ENCODE measurements at places on chromosomes 6 and 20.

DNA sequence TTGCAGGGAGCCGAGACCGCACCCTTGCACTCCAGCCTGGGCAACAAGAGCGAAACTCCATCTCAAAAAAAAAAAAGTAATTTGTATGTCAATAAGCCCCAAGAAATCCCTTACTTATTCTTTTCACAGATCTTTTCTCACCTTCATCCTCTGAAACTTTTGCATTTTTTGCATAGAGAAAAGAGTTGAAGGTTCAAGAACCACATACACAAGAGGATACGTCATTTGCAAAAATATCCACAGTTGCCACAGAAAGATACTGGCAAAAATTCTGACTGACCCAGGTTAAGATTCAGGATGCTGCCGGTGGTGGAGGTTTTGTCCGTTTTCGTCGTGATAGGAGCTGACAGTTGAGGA, 94.5 kb downstream of the ZMYND8 start:
- no peak for DNase-seq

- DNase-seq = no peak
Measured at GRCh38 chr6:48881551-48881950, 581.5 kb downstream of the MMUT start.

- DNase-seq = no peak
Measured at GRCh38 chr6:1310628-1311399, 1.1 kb upstream of the FOXQ1 start.

- no peak for DNase-seq
Measured at GRCh38 chr6:8939615-8940014, 504.3 kb upstream of the SLC35B3 start.

GRCh38 chr6:52399511-52400312, 20.4 kb upstream of the EFHC1 start:
- DNase-seq = peak; percentile 89

- peak; percentile 47 for DNase-seq
Measured at GRCh38 chr20:51237278-51237677, 214.4 kb upstream of the KCNG1 start.

GRCh38 chr20:49969234-49969633, 13.5 kb upstream of the SNAI1 start:
- no peak for DNase-seq

GRCh38 chr6:44942201-44942600, 385.9 kb upstream of the RUNX2 start:
- DNase-seq = no peak

DNA sequence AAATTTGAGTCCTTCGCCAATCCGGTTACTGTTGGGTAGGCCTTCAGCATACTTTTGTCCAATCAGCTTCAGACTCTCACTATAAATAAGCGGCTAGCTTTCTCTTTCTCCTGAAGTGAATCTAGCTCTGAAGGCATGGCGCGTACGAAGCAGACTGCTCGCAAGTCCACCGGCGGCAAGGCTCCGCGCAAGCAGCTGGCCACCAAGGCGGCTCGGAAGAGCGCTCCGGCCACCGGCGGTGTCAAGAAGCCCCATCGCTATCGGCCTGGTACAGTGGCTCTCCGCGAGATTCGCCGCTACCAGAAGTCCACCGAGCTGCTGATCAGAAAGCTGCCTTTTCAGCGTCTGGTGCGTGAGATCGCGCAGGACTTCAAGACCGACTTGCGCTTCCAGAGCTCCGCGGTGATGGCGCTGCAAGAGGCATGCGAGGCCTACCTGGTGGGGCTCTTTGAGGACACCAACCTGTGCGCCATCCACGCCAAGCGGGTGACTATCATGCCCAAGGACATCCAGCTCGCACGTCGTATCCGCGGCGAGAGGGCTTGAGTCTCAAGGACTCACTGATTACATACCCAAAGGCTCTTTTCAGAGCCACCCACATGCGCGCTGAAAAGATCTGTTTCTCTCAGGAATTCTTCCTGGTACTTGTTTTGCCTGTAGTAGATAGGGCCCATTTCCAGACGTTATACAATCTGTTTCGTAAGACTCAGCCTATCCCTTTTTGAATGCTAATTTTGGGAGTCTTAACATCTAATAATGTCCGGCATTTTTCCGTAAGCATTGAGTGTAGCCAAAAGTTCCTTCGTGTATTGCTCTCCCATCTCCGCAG, 102.0 kb downstream of the OR2B2 start:
- DNase-seq = peak; percentile 88

DNA sequence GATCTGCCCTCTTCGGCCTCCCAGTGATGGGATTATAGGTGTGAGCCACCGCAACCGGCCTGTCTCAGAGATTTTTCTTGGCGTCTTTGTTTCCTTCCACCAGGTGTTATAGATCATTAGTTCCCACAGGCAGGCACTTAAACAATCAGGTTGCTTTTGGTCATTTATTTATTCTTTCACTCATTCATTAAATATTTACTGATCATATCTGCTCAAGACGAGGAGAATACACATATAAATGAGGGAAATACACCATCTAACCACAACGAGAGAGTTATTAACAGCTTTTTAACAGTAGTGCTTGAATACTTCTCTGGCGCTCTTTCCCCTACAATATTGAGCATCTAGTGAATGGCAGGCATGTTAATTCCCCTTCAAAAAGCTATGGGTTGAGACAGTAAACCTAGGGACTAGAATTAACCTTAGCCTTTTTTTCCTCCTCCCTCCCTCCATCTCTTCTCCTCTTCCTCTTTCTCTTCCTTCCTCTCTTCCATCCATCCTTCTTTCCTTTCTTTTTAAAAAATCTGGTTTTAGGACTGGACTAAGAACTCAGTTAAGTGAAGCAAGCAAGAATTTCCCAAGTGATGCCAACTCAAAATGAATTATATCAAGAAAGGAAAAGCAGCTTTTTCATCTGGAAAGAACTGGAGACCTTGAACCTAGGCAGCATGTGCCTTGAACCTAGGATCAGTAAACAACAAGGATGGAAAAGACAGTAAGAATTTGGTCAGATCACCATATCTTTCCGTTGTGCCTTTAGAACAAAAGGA, 41.1 kb upstream of the RFPL4B start:
- no peak for DNase-seq

GRCh38 chr6:158104696-158105095, 63.4 kb downstream of the SERAC1 start:
- no peak for DNase-seq

GRCh38 chr6:139164001-139164400, 29.1 kb downstream of the HECA start:
- DNase-seq = no peak

GRCh38 chr20:37853823-37854375, 49.0 kb upstream of the VSTM2L start:
- DNase-seq = no peak

GRCh38 chr6:34233867-34234266, 2.8 kb upstream of the HMGA1 start:
- DNase-seq = no peak

DNA sequence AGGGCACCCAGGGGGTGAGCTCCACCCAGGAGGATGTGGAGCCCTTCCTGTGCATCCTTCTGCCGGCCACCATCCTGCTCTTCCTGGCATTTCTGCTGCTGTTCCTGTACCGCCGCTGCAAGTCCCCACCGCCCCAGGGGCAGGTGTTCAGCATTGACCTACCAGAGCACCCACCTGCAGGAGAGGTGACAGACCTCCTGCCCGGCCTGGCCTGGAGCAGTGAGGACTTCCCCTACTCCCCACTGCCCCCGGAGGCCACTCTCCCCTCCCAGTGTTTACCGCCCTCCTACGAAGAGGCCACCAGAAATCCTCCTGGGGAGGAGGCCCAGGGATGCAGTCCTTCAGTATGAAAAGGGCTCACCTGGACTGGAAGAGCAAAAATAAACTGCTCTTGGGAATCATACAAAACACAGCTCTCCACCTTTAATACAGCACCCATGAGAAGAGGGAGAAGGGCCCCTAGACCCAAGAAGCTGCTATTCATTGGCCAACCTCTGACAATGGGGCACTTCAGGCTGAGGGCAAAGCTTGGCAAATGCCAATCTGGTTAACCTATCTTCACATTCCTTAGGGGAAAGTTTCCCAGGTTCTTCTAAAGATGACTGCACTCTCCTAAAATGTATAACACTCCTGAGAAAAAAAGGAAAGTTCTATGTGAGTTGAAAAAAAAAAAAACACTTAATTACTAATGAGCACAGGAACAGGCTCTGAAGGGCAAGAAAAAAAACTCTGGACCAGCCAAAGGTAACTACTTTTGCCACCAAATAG, 5.0 kb downstream of the SMIM28 start:
- no peak for DNase-seq

DNA sequence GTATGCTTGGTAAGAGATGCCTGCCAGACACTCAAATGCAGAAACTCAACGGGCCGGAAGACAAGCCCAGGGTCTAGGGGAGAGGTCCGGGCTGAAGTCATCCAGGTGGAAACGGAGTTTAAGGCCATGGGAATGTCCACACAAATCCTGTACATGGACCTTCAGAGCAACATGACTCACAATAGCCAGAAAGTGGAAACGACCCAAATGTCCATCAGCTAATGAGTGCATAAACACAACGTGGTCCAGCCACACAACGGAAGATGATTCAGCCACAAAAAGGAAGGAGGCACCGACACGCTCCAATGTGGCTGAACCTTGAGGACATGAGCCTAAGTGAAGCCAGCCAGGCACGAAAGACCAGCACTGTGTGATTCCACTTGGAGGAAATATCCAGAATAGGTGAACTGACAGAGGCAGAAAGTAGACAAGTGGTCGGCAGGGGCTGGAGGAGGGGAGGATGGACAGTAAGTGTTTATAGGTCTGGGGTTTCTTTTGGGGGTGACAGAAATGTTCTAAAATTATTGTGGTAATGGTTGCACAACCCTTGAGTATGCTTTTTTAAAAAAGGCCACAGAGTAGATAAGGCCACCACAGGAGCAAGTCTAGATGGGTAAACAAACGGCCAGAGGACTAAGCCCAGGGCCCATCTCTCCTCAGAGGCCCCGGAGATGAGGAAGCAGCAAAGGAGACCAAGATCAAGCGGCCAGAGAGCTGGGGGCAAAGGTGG, 105.6 kb downstream of the PREX1 start:
- peak; percentile 88 for DNase-seq

DNA sequence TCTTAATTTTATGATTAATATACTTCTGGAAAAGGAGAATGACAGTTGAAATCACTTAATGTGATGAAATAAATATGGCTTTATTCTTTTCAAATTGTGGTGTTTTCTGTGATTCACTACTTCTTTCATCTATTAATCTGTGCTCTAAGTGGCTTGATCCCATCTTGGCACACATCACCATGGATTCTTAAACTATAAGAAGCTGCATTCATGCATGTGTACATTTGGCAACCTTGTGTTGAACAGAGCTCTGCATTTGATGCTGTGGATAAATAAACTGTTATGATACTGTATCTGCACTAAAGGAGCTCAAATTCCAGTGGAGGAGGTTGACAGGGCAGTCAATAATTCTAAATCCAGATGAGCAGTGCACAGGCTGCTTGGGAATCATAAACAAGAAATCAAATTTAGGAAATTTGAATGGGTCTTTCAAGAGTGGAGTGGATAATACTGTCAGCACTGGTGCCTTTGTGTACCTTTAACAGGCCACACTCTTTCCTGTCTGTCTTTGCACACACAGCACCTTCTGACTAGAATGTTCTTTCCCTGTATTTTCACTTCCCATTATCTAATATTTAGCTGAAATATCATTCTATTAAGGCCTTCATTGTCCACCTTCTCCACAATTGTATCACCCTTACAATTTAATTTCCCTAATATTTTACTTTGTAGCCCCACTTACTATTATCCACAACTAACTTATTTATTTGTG, 252.9 kb downstream of the GRM1 start:
- no peak for DNase-seq

DNA sequence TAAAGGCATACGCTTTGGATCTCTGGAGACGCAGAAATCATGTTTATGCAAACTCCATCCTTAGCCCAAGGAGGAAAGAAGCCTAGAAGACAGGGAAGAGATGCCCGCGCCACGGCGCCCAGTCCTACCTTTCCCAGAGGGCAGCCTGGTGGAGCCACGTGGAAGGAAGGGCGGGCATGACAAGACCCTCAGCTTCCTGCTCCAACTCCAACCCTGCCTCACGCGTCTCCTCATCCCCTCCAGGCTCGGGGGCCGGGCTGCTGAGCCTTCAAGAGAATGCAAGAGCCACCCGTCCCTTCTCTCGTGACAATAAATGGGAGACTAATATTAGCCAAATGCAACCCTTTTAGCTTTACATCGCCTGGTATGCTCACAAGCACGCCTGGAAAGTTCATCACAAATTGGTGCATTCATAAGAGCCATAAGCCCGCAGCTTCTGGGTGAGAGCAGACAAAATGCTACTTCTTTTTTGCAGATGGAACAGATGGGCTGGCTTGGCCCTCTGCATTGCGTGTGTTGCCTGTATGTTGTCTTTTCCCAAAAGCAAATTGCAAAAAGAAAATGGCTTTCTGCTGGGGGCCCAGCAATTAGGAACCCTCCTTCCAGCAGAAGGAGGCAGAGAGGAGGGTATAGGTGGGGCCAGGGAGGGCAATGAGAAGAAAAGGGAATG, 8.2 kb upstream of the NTSR1 start:
- DNase-seq = no peak

DNA sequence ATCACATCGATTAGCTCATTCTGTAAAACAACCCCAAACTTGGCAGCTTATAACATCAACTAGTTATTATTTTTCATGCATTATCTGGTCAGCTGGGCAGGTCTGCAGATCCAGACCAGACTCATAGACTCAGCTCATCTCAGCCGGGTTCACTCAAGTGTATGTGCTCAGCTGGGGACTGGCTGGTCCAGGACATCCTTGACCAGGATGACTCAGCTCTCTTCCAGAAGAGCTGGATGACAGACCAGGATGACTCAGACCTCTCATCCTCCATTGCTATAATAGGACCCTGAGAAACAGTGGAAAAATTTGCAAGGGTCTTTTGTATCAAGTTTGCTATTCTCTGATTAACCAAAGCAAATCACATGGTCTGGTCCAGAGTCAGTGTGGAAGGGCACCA, 312.5 kb upstream of the PLCB4 start:
- DNase-seq = no peak

GRCh38 chr6:56899311-56899710, 55.6 kb upstream of the BEND6 start:
- DNase-seq = no peak

DNA sequence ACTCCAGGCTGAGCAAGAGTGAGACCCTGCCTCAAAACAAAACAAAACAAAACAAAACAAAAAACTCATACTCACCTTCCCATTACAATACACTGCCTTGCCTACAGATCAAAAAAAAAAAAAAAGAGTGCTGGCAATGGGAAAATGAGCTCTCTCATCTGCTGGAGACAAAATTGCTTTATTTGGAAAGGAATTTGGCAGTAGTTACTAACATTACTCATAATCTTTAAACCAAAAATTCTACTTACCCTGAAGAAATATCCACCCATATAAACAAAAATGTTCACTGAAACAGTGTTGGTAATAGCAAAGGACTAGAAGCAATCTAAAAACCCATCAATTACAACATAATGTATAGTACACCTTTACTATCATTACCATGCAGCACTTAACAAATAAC, 120.4 kb downstream of the RNGTT start:
- DNase-seq = no peak

DNA sequence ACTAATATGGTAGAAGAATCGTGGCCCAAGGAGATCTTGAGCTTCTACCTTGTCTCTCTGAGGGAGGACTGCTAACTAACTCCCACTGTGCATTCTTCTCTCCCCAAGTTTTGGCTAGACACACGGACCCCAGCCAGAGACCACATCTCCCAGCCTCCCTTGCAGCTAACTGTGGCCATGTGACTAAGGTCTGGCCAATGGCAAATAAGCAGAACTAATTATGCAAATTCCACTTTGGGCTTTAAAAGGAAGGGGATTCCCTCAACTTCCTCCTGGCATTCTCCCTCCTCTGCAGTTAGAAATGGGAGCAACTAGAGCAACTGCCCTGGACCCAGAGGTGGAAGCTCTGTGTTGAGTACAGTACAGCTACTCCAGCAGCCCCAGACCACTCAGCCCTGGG, 15.4 kb downstream of the BPIFA2 start:
- no peak for DNase-seq
